Vagina (tissue), 2 donors: ENCODE measurements at places on chromosomes 16 and 17.

- no peak for DNase-seq
Observed at GRCh38 chr17:77072670-77073069, 68.1 kb upstream of the SEC14L1 start.

- no peak for DNase-seq
Observed at GRCh38 chr16:10862438-10862837, 14.6 kb upstream of the CIITA start.

DNA sequence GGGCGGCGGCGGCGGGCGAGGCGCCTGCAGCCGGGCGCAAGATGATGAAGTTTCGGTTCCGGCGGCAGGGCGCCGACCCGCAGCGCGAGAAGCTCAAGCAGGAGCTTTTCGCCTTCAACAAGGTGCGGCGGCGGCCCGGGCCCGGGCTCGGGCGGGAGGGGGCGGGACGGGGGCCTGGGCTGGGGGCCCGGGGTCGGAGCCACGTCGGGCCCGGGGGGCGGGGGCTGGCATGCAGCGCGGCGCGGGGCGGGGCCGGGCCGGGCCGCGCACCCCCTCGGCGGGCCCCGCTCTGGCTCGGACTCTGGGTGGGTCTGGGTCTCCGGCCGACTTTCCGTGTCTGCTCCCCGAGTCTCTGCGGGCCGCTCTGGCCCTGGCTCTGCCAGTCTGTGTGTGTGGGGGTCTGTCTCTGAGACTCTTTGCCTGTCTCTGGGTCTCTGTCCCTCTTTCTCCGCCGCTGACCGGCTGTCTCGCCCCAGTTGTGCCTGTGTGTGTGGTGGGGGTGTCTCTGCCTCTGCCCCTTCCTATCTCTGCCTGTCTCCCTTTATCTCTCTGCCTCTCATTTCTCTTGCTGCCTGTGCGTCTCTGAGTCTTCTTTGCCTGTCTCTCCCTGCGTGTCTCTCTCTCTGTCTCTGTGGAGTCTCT lies 328 bp downstream of the LLGL1 start:
- DNase-seq, result no peak

- peak; percentile 44 for DNase-seq
Observed at GRCh38 chr16:79261481-79261940, 339.0 kb downstream of the MAF start.

DNA sequence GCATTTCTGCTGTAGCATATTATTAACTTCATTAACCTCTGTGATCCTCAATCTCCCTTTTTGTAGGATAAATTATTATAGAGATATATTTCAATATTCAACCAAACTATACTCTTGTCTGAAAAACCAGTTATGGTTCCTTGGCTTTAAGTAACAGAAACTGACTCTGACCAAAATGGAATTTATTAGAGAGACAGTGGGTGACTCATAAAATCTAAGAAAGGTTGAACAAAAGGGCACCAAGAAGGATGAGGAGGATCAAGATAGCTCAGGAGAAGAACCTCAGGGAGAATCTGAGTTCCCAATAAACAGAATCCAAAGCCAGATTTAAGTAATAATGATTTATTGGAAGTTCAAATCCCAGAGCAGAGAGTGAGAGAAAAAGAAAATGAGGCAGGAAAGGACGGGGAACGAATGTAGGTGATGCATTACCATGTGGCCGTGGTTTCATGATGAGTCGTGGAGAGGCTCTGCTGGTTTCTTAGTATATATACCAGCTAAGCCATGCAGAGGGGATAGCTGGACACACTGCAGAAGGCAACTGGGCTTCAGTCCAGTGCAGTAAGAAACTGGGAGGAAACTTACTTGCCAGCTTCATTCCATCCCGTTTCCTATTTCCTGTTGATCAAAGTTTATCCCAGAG lies 151.5 kb upstream of the GOT2 start:
- no peak for DNase-seq

DNA sequence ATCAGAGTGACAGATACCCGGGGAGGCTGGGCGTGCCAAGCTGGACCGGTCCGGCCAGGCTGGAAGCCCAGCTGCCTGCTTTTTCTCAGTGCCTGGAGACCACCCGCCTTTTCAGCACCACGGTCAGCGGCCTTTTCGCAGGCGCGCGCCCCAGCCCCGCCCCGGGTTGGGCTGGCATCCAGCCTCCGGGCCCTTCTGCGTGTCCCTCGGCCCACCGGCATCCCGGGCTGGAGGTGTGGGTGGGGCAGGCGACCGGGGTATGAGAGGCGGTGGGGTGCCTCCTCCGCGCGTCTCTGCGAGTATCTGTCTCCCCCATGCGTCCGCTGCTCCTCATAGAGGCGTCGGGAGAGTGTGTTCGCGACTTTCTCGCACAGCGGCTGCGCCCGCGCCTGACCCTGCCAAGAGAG lies 102.5 kb downstream of the MRM1 start:
- DNase-seq, result no peak

DNA sequence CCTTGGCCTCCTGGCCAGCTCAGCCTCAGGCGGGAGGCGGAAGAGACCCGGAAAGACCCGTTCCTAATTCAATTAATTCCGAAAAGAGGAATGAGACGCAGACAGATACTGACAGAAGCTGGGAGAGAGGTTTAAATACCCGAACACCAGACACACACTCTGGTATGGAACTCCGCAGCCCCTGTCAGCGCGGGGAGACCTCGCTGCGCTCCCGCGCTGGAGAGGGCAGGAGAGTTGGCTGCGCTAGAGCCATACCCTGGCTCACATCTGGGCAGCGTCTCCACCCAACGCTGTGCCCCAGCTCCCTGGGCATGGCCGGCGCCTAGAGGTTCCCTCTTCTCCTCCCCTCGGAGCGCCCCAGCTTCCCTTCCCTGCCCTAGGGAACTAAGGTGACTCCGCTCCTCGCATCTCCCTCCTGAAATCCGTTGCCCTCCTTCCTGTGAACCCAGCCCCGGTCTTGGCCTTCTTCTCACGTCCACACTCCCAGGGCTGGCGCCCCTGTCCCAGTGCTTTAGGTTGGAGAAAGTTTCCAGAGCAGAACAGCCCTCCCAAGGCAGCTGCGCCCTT lies 8.0 kb downstream of the NEUROD2 start:
- no peak for DNase-seq

DNA sequence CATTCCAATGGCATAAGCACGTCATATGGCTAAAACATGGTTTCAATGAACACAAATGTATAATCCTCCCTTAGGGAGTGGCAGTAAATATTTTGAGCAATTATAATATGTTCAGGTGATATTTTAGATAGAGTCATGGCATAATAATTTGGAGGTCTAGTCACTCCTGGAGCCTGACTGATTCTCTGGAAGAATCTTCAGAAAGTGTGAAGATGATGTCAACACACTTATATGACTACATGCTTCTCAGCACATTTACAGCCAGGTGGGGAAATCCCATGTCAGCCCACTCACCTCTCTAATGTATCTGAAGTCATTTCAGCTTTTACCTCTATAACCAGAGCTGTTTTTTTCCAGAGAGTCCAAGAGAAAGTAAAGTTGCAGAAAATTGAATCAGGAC lies 474.8 kb downstream of the SHISA9 start:
- no peak for DNase-seq

- DNase-seq, result no peak
Observed at GRCh38 chr17:18994631-18995030, 9.9 kb downstream of the FAM83G start.

- no peak for DNase-seq
Observed at GRCh38 chr17:13962716-13963240, 106.5 kb upstream of the COX10 start.

DNA sequence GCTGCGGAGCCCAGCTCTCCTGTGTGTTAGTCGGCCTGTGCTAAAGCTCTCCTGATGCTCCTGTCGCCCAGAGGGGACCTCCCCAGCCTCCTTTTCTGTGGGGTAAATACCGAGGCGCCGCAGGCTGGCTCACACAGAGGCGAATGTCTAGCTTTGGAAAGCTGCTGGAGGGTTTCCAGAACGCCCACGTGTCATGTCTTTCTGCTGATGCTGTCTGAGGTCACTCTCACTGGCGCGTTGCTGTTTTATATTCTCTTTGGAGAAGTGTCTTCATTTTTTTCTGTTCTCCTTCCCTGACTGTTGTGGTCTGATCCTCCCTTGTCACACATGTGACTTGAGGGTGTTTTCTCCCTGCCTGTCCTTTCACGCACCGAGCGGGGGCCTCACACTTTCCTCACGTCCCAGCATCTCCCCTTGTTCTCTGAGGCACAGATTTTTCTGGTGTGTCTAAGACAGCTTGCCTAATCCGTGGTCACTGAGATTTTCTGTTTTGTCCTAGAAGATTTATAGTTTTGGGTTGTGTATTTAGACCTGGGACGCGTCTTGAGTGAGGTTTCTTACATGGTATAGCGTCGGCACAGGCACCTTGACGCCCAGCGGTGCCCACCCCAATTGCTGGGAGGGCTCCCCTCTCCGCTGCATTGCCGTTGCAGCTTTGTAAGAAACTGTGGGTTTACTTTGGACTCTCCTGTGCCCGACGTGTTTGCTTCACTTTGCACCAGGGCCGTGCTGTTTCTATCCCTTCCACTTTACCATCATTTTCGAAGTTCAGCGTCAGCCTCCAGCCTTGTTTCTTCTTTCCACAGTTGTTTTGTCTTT lies 92.1 kb upstream of the ZNF750 start:
- DNase-seq, result no peak

DNA sequence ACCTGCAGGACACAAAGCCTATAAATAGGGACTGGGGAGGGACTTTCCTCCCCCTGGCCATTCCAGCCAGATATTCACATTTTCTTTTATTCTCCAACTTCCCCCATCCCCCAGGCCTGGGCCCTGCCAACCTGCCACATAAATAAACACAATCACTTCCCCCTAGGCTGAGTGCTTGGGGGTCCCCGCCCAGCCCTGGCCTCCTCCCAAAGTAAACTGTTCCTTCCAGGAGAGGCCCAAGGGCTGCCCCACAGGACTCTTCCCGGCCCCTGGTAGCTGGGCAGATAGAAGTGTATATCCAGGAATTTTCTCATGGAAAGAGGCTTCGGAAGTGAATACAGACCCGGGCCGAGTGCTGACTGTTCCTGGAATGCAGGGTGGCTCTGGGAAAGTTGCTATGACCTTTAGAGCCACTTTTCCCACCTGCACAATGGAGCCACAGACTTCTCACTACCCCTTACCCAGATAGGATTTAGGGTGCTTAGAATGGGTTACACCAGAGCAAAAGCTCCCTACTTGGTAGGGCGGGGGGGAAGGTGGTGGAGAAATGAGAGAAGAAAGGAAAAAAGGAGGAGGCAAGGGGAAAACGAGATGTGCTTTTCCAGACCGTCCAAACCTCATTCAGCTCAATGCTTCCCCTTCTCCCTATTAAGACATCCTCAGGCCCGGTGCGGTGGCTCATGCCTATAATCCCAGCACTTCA lies 8.5 kb downstream of the CSF3 start:
- no peak for DNase-seq
